Natural killer cell treated with Interleukin-12 subunit alpha and Interleukin-12 subunit beta and Interleukin-15 and Interleukin-18, amount 100 ng/mL, for 72 hours (primary cell): ENCODE measurements at places on chromosomes 16 and 17.
A peak's percentile ranks its signal among the peaks of the same experiment; 100 is the strongest.

GRCh38 chr17:64081802-64082799 is 47.8 kb downstream of the ERN1 start:
- no peak for DNase-seq

DNA sequence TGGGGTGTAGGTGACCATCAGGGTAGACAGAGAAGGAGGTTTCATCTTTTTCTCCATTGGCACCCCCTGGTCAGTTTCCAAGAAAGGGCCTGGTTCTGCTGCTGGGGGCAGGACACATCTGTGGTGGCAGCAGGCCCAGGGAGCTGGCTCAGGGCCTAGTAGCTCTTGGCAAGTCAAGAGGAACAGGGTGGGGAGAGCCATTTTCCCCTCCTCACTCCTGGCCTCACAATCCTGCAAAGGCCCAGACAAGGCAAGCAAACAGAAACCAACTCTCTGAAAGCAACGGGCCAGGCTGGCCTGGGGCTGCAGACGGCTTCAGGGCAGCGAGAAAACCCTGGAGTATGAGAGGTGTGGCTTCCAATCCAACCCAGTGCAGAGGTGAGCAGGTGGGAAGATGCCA is 192.9 kb upstream of the DYNLRB2 start:
- no peak for DNase-seq

DNA sequence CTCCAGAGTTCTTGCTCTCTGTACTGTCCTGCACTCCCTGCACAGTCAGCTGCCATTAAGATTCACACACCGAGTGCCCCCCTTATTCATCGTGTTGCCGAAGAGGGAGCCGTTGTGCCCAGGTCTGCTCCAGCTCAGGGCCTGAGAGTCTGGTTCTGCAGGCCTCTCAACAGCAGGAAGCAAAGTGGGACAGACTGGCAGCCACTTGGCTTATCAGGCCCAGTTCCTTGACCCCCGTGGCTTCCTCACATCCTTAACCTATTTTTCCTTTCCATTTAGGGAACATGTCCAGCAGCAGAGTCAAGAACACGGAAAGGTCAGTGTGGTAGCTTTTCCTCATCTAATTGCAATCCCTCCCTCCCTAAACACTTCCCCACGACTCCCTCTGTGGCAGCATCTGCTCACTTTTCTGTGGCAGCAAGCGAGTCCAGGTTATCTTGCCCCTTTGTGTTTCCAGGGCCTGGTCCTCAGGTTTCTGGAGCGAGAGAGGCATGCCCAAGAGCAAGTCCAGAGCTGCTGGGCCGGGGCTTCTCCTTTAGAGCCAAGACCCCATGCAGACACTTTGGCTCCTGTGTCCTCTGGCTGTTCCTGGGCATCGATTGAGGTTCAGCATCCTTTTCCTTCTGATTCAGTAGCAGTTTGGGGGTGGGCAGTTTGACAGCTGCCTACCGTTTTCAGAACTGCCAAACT is 22.1 kb upstream of the ADAM11 start:
- DNase-seq: no peak

GRCh38 chr17:29573871-29574731 is 5.6 kb downstream of the TP53I13 start:
- DNase-seq: peak; percentile 49

DNA sequence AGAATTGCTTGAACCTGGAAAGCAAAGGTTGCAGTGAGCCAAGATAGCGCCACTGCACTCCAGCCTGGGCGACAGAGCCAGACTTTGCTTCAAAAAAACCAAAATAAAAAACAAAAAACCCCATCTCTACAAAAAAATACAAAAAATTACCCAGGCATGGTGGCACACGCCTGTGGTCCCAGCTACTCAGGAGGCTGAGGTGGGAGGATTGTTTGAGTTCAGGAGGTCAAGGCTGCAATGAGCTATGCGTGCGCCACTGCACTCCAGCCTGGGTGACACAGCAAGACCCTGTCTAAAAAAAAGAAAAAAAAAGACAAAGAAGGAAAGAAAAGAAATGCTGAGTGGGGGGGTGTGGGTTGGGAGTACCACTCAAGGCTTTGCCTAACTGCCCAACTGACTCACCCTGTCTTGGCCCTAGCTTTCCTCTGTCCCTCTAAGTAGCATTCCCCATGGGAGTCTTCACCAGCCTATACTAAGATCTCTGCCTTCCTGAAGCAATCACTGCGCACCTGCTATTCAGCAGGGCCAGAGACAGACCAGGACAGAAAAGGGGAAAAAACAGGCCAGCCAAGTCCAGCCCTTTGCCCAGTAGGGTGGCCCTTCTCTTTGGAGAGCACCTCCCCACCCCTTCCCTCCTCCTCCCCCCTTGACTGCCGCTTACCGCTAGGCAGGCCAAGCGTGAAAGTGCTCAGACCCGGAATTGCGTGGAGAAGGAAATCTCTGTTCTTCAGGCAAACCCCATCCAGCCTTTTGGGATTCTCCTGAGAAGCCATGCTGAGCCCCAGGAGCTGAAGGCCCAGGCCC is 45.8 kb downstream of the RTN4RL1 start:
- DNase-seq: no peak

- no peak for DNase-seq
These were observed 150.5 kb upstream of the SOX9 start for GRCh38 chr17:71970312-71970711.

- peak; percentile 78 for DNase-seq
These were observed 7.1 kb upstream of the IL32 start for GRCh38 chr16:3058139-3059030.

DNA sequence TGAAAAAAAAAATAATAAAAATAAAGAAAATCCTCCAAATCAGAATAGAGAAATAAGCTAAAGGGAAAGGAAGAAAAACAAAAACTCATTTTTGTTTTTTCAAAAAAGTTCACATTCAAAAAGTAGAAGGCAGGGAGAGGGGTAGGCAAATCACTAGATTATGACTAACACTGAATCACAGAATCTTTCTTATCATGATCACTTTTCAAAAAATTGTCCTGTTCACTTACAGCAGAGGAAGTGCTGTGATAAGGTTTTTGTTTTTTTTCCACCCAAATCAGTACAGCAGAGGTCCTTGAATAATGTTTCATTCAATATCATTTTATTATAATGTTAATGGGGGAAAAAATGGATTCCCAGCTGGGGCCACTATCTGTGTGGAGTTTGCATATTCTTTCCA is 106.4 kb downstream of the CA4 start:
- DNase-seq: no peak

DNA sequence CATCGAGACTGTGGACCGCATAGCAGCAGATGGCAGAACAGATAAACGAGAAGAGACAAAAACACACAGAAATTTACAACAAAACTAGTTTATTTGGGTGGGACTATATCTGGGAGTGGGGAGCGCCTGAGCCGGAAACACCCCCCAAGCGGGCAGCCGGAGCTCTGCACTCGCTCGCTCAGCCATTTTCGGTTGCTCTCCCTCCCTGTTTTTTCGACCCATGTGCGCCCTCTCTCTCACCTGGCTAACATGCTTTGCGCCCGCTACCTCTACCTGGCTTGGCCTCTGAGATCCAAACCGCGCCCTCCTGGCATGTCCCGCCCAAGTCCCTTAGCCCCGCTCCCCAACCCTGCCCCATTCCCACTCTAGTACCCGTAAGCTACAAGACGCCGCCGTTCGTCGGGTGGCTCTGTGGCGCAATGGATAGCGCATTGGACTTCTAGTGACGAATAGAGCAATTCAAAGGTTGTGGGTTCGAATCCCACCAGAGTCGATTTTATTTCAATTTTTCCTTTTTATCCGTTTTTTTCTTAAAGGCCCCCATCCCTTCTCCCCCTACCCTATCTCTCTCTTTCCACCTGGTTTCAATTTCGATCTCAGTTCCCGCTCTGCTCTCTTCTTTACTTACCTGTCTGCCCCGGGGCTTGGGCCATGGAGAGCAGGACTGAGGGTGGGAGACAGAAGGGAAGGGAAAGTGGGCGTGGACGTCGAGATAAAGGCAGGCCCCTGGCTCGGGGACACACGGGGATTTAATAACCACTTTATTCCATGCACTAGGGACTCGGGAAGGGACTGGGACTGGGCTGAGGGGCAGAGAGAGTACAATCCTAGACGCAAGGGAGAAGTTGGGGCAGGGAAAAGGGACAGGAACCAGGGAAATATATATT is 2.4 kb upstream of the ALOXE3 start:
- DNase-seq: peak; percentile 77
